ENCODE measurements at places on chromosomes 1 and 21.

DNA sequence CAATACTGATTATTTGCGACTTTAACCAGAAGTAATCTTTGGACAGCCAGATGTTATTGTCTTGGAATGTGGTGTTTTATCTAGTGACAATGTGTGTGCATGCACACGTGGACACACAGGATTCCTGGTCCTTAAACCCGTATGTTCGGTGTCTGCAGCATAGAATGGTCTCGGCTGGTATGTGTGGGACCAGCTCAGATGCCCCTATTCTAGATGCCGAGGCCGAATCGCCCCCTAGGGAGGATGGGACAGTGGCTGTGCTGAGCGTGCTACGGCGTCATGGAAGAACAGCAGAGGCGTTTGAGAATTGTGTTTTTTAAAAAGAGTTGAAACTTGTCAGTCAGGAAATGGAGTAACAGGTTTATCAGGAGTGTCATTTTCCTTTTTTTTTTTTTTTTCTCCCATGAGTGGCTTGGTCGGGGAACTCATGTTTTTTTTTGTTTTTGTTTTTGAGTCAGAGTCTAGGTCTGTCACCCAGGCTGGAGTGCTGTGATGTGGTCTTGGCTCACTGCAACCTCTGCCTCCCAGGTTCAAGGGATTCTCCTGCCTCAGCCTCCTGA lies 30.1 kb downstream of the SKI start:
- no peak for DNase-seq

- no peak for DNase-seq
These were observed 60.4 kb downstream of the CYYR1 start for GRCh38 chr21:26512664-26513063.

DNA sequence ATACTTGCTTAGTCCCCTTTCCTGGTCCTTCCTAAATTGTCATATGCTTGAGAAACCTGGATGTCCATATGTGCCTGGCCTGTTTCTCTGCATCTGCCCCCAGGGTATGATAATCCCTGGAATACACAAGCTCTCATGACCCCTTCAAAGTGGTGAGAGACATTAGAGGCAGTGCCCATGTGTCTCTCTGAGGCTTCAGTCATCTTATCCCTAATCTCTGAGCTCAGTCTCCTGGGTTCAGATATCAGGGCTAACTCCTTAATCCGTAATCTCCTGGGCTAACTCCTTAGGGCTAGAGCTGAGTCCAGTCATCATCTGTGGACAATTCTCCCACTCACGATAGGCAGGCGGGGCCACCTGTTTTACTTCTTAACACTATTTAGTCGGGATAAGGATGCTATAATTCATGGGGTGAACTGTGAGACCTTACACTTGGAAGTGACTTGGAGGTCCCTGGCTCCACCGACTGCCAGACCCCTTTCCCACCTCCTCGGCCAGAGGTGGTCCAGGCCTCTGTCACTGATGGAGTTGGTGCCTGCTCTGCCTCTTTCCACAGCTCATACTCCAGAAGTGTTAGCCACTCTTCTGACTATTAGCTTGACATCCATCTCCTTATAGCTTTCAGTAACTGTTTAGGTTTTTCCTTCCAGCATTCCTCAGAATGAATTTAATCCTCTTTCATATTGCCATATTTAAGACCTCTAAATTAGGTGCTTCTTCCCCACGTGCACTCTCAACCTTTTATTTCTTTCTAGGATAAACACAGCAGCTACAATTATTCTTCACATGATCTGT lies 22.7 kb downstream of the CCN1 start:
- DNase-seq, result no peak

- DNase-seq, result no peak
These were observed 128.1 kb downstream of the IER5 start for GRCh38 chr1:181216591-181216994.

- DNase-seq, result no peak
These were observed 1510.9 kb downstream of the KCNT2 start for GRCh38 chr1:195097316-195097715.

DNA sequence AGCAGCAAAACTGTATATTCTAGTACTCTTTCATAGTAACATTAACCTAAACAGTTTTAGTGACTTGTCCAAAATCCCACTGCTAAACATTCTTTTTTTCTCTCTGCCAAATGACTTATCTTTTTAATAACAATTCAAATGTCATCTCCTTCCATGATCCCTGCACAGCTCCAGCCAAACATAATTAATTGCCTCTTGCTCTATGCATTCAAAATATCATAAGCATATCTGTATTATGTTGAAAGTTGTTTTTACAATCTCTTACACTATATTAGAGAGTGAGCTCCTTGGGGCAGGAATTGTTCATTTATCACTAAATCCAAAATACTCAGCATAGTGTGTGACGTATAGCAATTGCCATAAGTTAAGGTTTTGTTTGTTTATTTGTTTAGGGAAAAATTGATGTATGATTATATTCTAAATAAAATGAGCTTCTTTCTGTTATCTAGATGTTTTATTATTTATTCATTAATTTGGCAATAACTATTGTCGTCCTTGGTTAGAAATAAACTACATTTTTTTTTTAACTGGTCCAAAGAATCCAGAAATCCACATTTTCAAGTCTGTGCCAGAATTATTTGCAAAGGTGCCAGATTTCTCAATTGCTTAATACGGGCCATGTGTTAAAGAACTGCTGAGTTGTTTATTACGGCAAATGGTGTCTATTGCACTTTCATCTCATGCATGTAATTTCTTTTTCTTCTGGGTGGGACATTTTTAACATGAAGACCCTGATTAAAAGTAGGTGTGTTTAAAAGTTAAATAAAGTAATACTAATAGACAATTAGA lies 577.2 kb upstream of the ZRANB2 start:
- DNase-seq, result no peak

DNA sequence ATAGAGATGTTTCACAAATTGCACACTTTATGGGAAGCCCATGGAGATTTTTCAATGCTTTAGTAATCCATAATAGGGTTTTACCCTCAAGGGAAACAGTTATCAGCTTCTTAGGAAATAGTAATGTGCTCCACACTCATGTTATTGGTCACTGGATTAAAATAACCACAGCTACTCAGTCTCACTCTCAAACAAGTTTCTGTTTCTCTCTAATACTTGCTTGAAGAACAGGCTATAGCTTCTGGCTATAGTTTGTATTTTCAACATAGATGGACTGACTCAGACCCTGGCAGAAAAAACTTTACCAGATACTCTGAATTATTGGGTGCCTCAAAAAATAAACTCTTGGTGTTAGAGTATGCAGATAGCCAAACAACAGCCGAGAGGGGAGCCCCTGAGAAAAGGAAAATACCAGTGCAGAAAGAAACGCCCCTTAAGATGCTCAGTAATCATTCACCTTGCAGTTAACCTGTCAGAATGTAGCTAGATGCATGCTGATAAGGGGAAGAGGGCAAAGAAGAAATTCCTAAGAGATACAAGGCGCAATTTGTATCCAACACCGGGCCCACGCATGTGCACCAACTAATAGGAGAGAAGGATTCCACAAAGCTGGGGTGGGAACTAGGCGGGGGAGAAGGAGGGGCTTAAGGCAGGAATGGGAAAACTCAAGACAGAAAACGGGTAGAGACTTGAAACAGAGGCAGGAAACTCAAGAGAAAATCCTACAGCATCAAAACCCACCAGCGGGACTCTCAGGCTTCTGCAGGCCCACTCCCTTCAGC lies 30.4 kb upstream of the PDE4B start:
- no peak for DNase-seq

DNA sequence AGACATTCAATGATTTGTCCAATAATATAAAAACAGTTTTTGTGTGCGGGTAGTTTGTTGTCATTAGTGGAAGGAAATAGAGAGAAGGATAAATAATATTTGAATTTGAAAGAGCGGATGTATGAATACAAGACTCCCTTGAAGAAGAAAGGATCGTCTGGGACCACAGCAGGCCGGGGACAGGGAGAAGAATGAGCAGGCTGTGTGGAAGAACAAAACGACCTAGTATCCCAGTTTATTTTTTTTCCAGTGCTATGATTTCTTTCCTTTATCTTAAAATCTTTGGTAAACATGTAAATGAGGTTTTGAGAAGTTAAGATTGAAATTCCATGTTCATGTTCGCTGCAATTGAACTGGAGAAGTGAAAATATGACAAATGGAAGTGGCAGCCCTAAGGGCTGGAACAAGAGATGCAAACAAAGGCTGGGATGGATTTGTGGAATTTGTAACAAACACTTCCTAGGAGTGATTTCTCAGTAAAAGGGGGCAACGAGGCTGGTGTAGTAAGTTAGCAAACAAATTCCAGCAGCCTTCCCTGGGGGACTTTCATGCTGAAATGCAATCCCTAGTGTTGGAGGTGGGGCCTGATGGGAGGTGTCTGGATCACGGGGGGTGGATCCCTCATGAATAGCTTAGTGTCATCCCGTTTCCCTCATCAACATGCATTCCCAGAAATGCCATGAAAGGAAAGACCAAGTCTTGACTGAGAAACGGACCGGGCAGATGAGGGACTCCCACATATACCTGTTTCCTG lies 10.2 kb upstream of the IFI16 start:
- DNase-seq, result no peak

DNA sequence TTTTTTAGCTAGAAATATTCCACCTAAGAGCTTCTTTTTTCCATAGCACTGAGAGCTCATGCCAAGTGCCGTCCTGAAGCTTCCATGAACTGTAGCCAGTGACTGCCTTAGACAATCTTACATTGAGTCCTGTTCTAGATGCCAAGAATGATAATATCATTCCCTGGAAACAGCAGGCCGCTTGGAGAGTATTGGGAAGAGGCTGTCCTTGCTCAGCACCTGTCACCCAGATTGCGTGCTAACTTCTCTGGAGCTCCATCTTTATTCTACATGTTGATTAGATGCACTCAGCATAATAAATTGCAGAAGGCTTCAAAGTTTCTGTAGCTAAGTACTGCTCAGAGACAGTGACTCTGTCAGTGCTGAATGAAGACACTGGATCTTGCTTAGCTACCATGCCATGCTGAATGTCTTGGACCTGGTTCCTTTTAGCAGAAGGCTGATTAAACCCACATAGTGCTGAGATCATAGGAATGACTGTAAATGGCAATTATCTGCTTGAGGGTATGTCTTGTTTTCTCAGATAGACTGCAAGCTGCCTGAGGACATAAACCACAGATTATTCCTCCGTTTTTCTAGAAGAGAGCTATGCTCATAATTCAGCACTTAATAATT lies 83.1 kb upstream of the IRF2BP2 start:
- no peak for DNase-seq
